ENCODE measurements at places on chromosomes 2 and 18.

- DNase-seq = peak; percentile 58
Observed at GRCh38 chr2:46849046-46849715, 66.4 kb downstream of the MCFD2 start.

GRCh38 chr2:62713837-62714236 lies 8.3 kb downstream of the EHBP1 start:
- DNase-seq = no peak

- no peak for DNase-seq
Observed at GRCh38 chr2:67627456-67628207, 230.5 kb downstream of the ETAA1 start.

GRCh38 chr2:207126724-207127308 lies 38.9 kb downstream of the KLF7 start:
- DNase-seq = no peak

DNA sequence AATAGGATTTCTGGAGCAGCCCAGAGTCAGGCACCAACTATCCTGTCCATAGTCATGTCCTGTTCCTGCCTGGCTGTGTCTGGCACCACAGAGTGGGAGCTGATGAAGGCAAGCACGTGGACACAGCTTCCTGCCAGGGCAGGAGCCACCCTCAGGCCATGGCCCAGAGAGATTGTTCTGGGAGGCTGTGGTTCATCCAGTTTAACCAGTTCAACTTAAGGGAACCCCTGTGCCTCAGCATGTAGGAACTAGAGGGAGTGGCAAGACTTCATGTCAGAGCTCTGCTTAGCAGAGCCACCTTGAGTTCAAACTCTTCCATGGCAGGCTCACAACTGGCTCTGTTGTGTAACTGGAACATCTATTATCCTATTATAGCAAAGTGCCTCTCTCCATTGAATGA lies 73.2 kb upstream of the NCKAP5 start:
- peak; percentile 61 for DNase-seq

Data from hepatocyte (in vitro differentiated cells).